ENCODE measurements at places on chromosomes 7 and 10.

DNA sequence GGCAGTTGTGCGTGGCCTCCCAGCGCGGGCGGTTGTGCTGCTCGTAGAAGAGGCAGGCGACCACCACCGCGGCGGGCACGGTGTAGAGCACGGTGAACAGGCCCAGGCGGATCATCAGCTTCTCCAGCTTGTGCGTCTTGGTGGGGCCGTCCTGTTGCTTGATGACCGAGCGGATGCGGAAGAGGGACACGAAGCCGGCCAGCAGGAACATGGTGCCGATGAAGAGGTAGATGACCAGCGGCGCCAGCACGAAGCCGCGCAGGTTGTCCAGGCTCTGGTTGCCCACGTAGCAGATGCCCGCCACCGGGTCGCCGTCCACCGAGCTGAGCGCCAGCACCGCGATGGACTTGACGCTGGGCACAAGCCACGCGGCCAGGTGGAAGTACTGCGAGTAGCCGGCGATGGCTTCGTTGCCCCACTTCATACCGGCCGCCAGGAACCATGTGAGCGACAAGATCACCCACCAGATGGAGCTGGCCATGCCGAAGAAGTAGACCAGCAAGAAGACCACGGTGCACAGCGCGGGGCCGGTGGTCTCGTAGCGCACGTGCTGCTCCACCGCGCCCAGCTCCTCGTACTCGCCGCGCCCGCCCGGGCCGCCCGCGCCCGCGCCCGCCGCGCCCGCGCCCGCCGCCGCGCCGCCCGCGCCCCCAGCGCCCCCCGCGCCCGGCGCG is 2.2 kb downstream of the FZD8 start:
- no peak for DNase-seq

GRCh38 chr7:135925210-135925609 is 51.9 kb downstream of the MTPN start:
- DNase-seq = no peak

DNA sequence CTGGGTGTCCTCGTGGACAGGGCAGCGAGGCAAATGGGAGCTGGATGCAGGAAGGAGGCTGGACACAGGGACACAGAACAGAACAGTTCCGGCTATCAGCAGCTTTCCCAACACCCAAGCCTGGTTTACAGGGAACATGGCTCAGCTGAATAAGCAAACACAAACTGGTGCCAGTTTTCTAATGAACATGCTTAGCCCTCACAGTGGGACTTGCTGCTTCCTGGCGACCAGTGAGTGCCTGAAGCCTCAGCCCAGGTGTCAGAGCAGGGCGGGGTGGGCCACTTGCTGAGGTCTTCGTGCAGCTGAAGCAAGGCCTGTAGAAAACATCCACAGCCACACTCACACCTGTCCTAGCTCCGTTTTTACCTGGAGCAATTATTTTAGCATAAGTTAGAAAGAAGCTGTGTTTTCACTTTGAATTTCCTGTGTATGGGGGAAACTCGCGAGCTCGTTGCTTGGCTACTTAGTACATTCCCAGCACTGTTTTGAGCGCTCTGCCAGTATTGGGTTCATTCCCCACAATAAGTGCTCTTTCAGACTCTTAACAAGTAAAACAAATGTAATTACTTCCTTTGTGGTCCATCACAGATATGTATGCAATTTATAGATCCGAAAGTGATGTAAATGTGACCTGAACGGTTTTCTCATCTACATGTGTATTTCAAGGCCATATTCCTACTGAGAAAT is 261.2 kb upstream of the SHH start:
- DNase-seq = no peak

- DNase-seq = no peak
These were observed 1.1 kb upstream of the ADRA2A start for GRCh38 chr10:111075577-111076185.

DNA sequence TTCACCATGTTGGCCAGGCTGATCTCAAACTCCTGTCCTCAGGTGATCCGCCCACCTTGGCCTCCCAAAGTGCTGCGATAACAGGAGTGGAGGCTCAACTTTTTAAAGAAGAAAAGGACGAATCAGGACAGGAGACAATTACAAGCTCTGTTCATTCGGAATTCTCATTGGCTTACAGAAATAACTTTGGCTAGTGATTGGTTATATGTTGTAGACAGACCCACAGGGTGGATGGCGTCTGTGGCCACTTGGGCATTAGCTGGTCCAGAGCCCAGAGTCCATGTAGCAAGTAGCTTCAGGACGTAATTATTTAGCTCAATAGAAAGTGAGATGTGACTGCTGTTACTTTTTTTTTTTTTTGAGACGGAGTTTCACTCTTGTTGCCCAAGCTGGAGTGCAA is 160.5 kb upstream of the TNRC18 start:
- no peak for DNase-seq

- no peak for DNase-seq
These were observed 3.7 kb downstream of the WDR37 start for GRCh38 chr10:1059902-1060301.

DNA sequence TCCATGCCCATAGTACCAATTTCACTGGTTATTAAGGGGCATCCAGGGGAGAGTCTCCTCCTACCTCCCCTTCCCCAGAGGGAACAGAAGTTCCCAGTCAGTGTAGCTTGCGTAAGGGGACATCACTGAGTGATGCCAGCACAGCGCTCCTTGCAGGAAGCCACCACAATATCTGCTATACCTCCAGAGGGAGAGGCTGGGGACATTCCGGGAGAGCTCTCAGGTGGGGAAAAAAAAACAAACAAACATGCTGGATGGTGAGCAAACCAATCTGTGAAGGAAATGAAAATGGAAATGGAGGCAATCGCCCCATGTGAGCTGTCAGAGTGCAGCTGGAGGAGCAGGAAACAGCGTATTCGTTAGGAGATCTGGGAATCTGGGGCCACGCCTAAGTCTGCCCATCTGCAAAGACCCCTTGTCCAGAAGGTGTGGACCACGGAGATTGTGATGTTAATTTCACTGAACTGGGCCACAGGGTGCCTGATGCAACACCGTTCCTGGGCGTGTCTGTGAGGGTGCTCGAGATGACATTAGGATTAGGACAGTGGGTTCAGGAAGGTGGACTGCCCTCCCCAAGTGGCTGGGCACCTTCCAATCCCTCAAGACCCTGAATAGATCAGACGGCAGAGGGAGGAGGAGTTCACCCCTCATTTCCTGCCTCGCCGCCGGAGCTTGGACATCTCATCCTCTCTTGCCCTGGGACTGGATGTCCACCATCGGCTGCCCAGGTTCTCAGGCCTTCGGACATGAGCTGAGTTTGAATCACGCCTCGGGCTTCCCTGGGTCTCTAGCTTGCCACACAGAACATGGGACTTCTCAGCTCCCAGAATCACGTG is 30.5 kb downstream of the GNA12 start:
- DNase-seq = no peak

GRCh38 chr7:95472581-95473161 is 13.1 kb upstream of the ASB4 start:
- DNase-seq = peak; percentile 24

DNA sequence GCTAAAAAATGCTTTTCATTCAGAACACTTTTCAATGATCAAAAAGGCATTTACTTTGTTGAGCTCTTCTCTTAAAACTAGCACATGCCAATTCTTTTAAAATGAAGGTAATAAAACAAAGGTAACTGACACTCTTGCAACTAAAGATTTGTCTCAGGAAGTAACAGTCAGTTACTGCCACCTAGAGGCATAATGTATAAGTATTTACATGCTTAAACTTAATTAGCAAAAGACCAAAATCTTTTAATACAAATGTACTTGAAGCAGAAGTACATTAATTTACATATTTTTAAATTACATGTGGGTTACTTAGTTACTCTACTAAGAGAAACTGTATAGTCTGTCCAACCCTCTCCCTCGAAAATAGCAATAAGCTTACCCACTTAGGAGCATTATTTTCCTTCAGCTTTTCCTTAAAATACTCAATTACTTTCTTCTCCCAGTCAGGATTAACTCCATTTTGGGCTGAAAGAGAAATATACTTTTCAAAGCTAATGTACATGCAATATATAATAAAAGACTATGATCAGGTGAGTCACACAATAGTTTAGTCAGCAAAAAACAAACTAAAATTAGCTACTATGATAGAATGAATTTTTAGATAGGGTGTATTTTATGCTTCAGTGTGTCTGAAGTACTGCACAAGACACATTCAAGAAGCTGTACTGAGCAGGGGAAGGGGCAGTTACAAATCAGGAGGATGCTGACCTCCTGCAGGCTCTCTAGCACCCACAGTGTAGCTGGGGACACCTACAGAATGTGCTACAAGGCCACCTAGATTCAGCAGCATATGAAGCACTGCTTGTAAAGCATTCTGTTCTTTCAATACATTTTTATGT is 13.0 kb downstream of the MCMBP start:
- peak; percentile 19 for DNase-seq

- no peak for DNase-seq
These were observed 882.7 kb downstream of the XPNPEP1 start for GRCh38 chr10:109040622-109041021.

- DNase-seq = peak; percentile 22
These were observed 253.0 kb upstream of the GRB10 start for GRCh38 chr7:51035716-51036115.
